ENCODE measurements at places on chromosomes 2 and 18. TPM values are rescaled to one million over a fixed set of nuclear protein-coding genes. Genes with fewer than 3 reads are reported as not detected.

- H3K4me1 ChIP-seq: no peaks in the 10 kb centered on the region
- no peaks in the 10 kb centered on the region for H3K36me3 ChIP-seq
- no peak overlapping the region for H3K27ac ChIP-seq
- no peak overlapping the region for H3K4me3 ChIP-seq
- no peak for DNase-seq
Observed at GRCh38 chr2:18531194-18531593, 29.3 kb downstream of the RDH14 start.

The LHCGR gene
- not detected for total RNA-seq

The KCNJ13 gene
- not detected for total RNA-seq

The CD8B gene
- total RNA-seq: not detected

GRCh38 chr2:86787736-86788135 is 3.0 kb downstream of the CD8A start:
- H3K4me1 ChIP-seq: no peaks in the 10 kb centered on the region
- no peaks in the 10 kb centered on the region for H3K36me3 ChIP-seq
- H3K27me3 ChIP-seq: peaks cover 52% of the 10 kb centered on the region
- DNase-seq: no peak

The CXXC1 gene
- 46.3 TPM for total RNA-seq

The MC2R gene
- total RNA-seq: not detected

DNA sequence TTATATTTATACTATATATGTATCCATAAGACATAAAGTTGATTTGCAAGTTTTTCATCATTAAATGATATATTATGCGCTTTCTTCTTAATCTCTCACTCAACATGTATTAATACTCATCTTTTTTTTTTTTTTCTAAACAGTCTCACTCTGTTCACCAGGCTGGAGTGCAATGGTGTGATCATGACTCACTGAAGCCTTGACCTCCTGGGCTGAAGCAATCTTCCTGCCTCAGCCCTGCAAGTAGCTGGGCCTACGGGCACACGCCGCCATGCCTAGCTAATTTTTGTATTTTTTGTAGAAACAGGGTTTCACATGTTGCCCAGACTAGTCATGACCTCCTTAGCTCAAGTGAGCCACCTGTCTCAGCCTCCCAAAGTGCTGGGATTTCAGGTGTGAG is 51.4 kb upstream of the MAP4K3 start:
- H3K27me3 ChIP-seq: no peaks in the 10 kb centered on the region
- H3K4me3 ChIP-seq: no peak overlapping the region
- peak; percentile 92 for DNase-seq
- peaks cover 27% of the 10 kb centered on the region for H3K4me1 ChIP-seq

The ALKAL2 gene
- total RNA-seq: 1.3 TPM

DNA sequence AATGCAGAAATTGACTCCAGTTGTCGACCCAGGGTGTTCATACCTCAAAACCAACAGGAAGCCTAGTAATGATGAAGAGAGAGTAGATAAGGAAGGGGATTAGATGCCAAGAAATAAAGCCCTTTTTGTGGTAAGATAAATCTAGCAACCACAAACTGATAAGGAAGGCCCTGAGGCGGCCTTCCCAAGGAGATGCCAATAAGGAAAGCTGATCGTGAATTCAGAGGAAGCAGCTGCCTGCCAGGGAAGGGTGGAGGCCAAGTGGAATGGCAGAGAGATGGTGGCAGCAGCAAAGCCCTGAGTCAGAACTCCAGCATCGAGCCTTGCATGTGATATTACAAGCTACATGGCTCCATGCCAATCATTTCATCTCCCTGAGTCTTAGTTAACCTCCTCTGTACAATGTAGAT is 126.3 kb downstream of the IRS1 start:
- no peak overlapping the region for H3K27ac ChIP-seq
- H3K36me3 ChIP-seq: no peaks in the 10 kb centered on the region
- no peaks in the 10 kb centered on the region for H3K27me3 ChIP-seq
- peaks cover 9% of the 10 kb centered on the region for H3K4me1 ChIP-seq
- no peak overlapping the region for H3K4me3 ChIP-seq
- DNase-seq: peak; percentile 96

GRCh38 chr2:86050301-86050700 is 55.4 kb downstream of the POLR1A start:
- peaks cover 5% of the 10 kb centered on the region for H3K4me1 ChIP-seq
- no peak for DNase-seq
- H3K36me3 ChIP-seq: peaks cover 43% of the 10 kb centered on the region
- no peak overlapping the region for H3K4me3 ChIP-seq
- H3K27ac ChIP-seq: no peak overlapping the region
- H3K27me3 ChIP-seq: no peaks in the 10 kb centered on the region

DNA sequence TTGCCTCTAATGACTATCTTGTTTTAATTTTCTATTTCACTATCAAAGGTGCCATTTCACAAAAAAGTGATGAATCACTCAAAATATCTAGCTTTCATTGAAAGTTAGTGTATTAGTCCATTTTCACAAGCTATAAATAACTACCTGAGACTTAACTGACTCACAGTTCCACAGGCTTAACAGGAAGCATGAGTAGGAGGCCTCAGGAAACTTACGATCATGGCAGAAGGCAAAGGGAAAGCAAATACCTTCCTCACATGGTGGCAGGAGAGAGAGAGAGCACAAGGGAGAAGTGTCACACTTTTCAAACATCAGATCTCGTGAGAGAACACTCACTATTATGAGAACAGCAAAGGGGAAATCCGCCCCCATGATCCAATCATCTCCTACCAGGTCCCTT is 1220.4 kb upstream of the ZEB2 start:
- H3K36me3 ChIP-seq: no peaks in the 10 kb centered on the region
- peak; percentile 67 for DNase-seq
- H3K4me1 ChIP-seq: peaks cover 8% of the 10 kb centered on the region
- no peaks in the 10 kb centered on the region for H3K27me3 ChIP-seq
- H3K4me3 ChIP-seq: no peak overlapping the region

DNA sequence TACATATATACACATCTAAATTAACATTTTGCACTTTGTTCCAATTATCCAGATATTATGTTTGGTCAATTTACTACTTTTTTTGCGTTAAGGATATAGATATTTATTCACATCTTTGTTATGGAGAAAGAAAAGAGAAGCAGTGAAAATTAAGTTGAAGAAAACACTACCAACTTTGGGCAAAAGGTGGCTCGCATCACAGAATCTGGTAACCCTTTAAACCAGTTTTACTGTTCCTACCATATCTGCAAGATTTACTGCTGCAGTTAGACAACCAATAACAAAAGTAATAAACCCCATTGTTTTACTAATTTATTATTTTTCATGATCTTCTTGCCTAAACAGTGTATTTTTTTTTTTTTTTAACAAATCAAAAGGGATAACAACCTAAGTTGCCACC is 53.6 kb downstream of the SMAD2 start:
- DNase-seq: no peak
- no peaks in the 10 kb centered on the region for H3K36me3 ChIP-seq
- no peak overlapping the region for H3K4me3 ChIP-seq
- H3K27ac ChIP-seq: no peak overlapping the region

DNA sequence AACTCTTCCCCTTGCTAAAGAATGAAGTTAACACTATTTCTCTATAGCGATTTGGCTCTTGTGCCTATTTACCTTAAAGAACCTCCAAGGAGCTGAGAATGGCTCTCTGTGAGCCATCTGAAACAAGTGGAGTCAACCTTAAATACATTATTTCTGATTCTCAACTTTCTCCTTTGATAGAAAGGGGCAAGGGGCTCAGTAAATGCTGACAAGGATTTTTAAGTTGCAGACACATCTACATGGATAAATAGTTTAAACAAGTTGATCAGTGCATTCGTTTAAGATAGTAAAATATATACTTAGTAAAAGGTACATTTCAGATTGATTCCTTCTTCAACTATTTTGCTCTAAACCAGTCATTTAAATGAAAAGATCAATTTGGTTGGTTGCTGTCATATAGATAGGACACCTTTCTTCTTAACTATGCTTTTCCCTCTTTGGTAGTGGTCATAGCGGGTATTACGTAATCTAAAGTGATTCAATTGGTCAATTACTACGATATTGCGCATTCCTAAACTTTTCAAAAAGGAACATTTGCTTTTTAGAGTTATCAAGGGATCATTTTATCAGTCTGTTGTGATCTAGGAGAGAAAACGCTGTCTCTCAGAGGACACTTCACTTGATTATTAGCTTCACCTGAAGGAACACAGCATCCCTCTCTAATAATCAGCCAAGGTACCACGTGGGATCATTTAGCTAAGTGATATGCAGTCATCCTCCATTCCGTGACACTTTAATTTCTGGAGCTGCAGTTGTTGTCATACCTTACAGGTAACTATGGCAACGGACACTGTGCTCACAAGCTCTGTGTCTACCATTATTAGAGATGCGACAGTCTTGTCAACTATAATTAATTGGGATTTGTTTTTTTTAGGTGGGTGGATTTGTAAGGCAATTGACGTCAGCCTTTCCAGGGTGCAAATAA is 50.9 kb upstream of the KCNE4 start:
- no peak overlapping the region for H3K27ac ChIP-seq
- H3K4me3 ChIP-seq: no peak overlapping the region
- no peak for DNase-seq
- no peaks in the 10 kb centered on the region for H3K4me1 ChIP-seq
- H3K36me3 ChIP-seq: no peaks in the 10 kb centered on the region
- no peaks in the 10 kb centered on the region for H3K27me3 ChIP-seq

GRCh38 chr2:72605836-72606442 is 219.9 kb downstream of the EXOC6B start:
- H3K4me3 ChIP-seq: no peak overlapping the region
- no peaks in the 10 kb centered on the region for H3K36me3 ChIP-seq
- no peaks in the 10 kb centered on the region for H3K27me3 ChIP-seq
- no peak overlapping the region for H3K27ac ChIP-seq
- no peak for DNase-seq

- no peaks in the 10 kb centered on the region for H3K4me1 ChIP-seq
- H3K36me3 ChIP-seq: no peaks in the 10 kb centered on the region
Observed at GRCh38 chr2:84317135-84317534, 141.9 kb downstream of the SUCLG1 start.

GRCh38 chr2:11473659-11474433 is 7.9 kb upstream of the E2F6 start:
- H3K27ac ChIP-seq: no peak overlapping the region
- H3K4me3 ChIP-seq: no peak overlapping the region
- no peak for DNase-seq
- H3K36me3 ChIP-seq: no peaks in the 10 kb centered on the region
- H3K27me3 ChIP-seq: peaks cover 31% of the 10 kb centered on the region

The CFAP65 gene
- total RNA-seq: 0.27 TPM

DNA sequence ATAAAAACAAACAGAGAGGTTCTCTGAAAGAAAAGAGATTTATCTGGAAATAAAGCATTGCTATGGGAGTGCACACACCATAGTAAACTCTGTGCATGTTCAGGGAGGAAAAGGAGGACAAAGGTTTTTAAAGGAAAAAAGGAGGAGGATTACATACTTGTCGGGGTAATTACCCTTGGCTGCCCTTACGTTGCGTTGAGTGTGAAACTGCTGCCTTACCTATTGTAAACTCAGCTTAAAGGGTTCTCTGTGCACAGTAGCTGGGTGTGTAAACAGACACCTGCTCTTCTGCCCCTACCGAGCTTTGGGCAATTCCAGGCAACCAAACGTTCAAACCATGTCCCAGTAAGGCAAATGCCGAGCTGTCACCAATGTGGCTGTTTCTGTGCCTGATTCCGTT is 29.6 kb upstream of the PXDN start:
- DNase-seq: no peak
- no peak overlapping the region for H3K4me3 ChIP-seq
- peaks cover 13% of the 10 kb centered on the region for H3K27me3 ChIP-seq
- no peaks in the 10 kb centered on the region for H3K36me3 ChIP-seq

- no peak overlapping the region for H3K4me3 ChIP-seq
- peaks cover 6% of the 10 kb centered on the region for H3K4me1 ChIP-seq
- no peaks in the 10 kb centered on the region for H3K27me3 ChIP-seq
- H3K36me3 ChIP-seq: no peaks in the 10 kb centered on the region
Observed at GRCh38 chr18:58411323-58411722, 217.6 kb downstream of the ALPK2 start.

DNA sequence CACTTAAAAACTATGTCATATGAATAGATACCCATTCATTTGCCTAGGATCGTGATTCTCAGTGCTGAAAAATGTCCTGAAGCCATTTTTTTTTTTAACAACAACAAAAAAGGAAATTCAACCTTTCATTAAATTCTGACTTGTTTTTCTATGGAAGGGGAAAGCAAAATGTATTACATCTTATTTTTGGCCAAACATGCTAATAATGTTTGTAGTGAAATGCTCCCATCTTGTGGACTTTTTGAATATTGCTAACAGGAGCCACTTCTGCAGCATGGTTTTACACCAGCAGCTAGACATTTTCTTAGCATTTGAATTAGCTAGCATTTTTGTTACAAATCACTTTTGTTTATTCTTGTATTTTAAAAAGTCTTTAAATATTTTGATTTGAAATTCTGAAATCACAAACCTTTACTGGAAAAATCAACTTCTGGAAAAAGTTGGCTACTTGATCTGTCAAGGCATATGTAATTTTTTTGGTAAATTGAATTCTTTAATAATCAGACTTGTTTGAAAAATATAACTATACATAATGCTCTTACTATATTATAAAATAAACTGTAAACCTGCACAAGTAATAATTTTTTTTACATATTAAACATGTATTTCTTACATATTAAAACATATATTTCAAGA is 75.8 kb downstream of the KIDINS220 start:
- no peak overlapping the region for H3K4me3 ChIP-seq
- H3K27ac ChIP-seq: no peak overlapping the region

DNA sequence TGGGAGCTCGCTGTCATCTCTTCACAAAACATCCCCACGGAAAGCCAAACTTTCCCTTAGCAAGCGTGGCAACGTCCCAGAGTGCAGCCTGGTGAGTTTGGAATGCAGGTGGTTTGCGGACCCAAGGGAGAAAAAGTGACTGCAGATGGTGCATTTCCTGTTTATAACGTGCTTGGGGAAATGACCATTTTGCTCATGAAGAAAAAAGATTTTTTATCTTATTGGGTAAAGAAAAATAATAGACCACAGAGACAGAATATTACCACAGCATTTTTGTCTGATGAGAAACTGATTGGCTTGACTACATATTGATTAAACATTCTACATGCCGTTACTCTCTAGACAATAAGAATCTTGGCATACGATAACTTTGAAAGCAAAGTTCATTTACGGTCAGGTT is 136.5 kb downstream of the COPS8 start:
- peak overlapping the region; percentile 1 for H3K4me3 ChIP-seq
- H3K4me1 ChIP-seq: peaks cover 44% of the 10 kb centered on the region
- no peaks in the 10 kb centered on the region for H3K27me3 ChIP-seq

Data from astrocyte (in vitro differentiated cells and primary cell).